ENCODE measurements at places on chromosomes 3 and 15.

DNA sequence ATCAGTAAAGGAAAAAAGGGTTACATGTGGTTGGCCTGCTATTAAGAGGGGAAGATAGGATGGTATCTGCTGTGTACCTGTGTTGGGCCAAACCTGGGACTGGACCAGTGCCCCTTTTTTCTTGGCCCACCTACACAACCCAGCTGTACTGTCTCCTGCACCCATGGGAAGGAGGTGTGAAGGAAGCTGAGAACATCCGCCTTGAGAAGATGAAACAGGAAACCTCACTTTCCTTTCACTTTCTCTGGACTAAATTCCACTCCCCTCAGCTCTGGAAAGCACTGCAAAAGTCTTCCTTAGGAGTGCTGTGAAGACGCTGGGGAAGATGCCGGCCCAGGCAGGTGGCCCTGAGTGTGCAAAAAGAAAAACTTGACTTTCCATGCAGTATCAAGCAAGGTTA lies 37.6 kb downstream of the LRRN1 start:
- DNase-seq: no peak

DNA sequence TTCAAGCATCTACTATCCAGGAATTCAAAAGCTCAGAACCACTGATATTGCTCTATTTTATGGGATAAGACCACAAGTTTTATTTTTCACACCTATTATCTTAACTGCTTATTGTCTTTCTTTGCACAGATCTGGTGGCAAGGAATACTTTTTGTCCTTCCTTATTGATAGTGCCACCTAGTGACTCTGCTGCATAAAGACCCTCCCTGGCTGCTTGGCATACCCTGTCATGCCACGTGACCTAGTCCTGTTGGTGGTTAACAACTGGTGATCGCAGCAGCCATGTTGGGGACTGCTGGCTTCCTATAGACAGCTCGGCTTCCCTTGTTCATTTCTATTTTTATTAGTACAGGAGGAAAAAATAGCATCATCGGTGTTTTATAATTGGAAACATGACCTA lies 236.3 kb downstream of the MEX3B start:
- DNase-seq: no peak

DNA sequence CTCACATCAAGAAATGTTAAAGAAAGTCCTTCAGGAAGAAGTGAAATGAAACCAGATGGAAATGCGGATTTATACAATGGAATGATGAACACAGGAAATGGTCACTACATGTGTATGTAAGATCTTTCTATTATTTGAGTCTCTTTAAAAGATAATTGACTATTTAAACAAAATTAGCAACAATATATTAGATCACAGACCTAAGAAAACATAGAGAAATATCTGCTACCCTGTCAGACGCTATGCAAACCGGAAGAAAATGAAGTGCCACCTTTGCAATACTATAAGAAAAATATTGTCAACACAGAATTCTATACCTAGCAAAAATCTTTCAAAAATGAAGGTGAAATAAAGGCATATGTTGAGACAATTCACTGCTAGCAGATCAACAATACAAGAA lies 17.2 kb downstream of the RAB6B start:
- DNase-seq: no peak

DNA sequence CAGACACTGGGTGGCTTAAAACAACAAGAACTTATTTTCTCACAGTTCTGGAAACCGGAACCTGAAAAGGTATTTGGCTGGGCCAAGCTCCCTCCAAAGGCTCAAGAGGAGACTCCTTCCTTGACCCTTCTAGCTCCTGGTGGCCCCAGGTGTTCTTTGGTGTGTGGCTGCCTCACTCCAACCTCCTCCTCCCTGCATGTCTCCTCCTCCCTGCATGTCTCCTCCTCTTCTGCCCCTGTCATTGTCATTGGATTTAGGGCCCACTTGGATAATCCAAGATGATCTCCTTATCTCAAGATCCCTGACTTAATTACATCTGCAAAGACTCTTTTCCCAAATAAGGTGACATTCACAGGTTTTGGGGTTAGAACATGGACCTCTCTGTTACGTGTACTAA lies 69.8 kb upstream of the MFGE8 start:
- DNase-seq: no peak

DNA sequence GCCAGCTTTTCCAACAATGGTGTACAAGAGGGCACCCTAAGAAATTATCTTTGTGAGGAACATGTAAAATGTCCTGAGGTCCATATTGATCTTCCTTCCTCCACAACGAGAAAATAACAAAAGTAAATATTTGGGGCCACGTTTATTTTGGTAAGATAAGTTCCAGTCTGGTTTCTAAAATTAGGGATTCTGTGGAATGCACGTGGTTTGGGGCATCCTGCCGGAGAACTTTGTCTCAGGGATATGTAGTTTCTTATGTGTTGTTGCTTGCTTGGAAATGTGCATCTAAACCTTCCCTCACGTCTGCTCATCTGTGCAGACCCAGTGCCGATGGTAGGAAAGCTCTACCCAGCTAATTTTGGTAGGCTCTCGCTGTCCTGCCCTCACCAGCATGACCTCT lies 62.8 kb downstream of the CTDSPL start:
- DNase-seq: no peak

DNA sequence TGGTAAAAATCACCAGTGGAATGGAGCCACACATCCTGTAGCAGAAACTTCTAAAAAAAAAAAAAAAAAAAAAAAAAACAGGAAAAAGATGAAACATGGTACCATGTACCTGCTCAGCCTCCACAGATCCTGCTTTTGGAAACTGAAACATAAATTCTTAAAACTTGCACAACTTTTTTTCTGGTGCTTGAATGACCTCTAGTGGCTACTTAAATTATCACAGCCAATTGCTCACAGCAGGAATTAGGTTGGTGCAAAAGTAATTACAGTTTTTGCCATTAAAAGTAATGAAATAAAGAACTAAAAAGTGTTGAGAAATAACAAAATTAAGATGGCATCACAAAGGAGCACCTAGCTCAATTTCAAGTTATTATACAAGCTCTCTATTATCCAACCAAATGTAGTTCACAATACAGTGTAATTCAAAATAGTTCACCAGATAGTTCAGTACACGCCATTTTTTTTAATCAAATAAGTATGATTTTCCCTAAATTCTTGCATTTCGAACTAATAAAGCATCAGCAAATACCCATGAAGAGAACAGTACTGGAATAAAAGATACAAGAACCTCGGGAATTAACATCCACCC lies 80.6 kb downstream of the ULK4 start:
- DNase-seq: peak; percentile 45

DNA sequence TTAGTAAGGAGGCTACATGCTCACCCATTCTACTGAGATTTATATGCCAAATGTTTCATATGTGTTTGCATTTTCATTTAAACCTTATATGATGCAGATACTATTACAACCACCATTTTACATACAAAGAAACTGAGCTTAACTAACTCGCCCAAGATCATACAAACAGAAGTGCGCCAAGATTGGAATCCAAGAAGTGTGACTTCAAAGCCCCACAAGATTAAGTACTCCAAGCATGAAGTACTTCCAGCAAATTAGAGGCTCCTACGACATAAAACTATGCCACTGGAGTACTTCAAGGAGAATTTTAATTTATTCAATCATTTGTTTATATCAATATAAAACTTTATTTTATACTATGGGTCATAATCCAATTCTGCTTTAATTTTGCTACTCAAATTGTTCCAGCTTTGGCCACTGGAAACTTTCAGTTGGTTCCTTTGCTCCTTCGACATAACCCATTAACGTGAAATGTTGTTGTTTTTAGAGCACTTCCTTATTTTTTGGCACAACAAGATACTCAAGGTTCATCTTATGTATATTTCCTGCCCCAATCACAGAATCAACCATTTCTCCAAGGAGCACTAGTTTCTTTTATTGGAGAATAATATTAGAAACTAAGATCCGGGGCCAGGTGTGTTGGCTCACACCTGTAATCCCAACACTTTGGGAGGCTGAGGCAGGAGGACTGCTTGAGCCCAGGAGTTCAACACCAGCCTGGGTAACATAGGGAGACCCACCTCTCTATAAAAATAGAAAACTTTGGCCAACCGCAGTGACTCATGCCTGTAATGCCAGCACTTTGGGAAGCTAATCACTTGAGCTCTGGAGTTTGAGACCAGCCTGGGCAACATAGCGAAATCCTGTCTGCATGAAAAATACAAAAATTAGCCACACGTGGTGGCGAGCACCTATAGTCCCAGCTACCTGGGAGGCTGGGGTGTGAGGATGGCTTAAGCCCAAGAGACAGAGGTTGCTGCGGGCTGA lies 10.4 kb downstream of the INO80 start:
- DNase-seq: no peak

DNA sequence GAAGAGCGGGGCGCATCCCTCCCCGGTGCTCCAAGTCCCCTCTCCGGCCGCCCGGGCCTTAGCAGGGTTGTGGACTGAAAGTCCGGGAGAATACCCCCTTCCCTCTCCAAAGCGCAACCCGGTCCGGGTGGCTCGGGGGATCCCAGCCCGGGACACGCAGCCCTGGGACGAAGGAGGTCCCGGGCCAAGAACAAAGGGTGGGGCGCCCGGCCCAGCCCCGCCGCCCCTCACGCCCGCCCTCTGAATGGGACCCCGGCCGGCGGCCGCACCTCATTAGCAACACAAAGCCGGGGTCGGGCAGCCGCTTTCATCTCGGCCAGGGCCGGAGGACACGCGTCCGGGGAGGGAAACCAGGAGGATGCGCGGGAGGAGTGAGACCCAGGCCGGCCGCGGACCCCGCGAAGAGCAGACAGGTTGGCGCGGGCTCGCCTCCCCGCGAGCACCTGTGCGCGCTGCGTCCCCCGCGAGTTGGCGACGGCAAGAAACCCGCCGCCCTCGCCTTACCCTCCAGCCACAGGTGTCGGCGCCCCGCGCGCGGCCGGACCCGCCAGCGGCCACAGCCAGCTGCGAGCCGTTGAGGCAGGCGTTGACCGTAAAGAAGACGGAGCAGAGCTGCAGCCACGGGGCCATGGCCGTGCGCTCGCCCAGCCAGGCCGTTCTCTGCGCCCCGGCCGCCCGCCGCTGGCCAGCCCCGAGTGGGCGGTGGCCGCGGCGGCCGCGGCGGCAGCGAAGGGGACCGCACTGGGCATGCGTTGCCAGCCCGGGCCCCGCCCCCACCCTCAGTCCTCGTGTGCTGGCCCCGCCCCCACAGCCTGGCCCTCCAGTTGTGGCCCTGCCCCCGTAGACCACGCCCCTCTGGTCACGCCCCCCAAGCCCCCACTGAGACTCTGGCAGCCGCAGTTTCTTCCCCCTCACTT lies at the start of gene IL17RD:
TSS of gene IL17RD (minus strand) at position 697 of the 917 bp plus-strand sequence. CDS start at position 630, 67 bp downstream.
- DNase-seq: no peak

DNA sequence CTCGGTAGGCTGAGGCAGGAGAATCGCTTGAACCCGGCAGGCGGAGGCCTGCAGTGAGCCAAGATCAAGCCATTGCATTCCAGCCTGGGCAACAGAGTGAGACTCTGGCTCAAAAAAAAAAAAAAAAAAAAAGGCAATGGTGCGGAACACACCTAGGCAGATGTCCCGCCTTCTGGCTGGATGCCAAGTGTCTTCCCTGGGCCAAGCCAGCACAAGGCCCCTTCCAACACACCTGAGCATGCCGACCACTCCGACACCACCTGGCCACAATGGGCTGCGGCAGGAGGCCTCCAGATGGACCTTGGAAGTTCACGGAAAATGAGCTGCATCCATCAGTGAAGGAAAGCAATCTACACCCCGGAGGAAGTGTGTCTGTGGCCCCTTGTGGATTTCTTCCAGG lies 19.0 kb downstream of the NUP210 start:
- peak; percentile 7 for DNase-seq

DNA sequence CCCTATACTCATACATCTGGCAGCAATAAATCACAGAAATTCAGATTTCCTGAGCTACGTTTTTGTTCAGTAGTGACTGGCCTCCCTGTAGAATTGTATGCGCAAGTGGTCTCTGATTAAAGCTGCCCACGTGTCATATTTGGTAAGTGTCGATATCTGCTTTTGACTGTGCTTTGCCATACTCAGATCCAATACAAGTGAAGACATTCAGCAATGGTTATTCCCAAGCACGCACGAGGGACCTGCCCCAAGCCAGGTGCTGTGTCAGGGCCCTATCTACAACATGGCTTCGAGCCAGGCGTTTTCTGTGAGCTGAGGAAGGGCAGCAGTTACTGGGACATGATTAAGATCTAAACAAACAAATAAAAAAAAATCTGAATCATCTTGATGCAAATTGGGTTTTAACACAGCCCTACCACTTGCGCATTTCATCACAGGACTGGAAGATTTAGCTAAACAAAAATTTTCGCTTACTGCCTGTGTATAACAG lies 47.2 kb upstream of the ICE2 start:
- DNase-seq: no peak

Measured in left renal cortex interstitium (tissue), 4 donors.